ENCODE measurements at places on chromosomes 16 and 17.

- DNase-seq, result no peak
Measured at GRCh38 chr16:48592839-48593429, 17.0 kb downstream of the N4BP1 start.

GRCh38 chr17:70355185-70355584 is 185.9 kb downstream of the KCNJ2 start:
- DNase-seq, result no peak

DNA sequence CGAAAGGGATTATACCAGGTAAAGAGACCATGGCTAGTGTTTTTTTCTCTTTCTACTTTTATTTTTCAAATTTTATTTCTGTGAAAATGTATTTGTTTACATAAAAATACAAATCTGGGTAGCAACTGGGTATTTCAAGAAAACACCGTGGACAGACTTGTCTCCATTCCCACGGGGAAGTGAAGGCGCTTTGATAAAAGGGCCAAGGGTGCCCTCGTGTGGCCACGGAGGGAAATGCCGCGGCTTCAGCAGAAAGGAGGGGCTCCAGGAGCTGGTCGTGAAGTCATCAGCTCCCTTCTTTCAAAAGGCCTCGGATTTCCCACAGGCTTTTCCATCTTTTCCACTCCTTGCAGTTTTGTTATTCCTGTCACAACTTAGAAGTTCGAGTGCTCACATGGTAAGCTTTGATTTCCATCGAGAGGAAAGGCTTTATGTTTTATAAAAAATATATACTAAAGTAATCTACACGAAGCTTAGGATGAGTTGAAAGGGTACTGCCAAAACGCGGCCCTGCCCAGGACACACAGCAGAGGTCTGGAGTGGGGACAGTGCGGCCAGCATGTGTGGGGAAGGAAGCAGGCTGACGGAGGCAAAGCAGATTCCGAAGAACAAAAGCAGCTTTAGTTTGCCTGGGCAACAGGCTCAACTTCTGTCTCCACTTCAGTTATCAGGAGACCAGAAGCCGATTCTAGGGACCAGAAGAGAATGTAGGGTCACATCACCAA is 15.3 kb upstream of the MNT start:
- DNase-seq, result peak; percentile 90

DNA sequence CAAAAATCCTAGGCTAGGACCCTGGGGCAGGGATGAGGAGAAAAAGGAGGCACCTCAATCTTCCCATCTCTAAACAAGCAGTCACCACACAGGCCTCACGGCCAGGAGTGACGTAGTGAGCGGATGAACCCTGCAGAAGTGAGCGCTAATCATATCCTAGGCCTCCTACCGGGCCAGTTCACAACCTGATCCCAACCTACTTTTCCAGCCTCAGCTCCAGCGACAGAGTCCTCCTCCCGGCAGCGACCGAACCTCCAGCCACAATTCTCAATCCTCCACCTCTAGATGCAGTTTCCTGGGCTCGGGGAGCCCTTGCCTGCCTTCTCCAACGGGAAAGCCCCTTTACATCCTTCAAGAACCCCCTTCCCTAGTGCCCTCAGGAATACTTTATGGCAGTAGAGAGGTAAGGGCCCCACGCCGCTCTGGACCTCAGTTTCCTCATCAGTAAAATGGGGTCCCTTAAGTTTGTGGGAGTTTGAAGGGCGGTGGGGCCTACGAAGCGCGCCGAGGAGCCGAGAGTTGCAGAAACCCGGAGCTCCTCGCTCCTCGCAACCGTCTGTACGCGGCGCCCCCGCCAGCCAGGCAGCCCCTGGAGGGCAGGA is 1.4 kb downstream of the ZNF668 start:
- no peak for DNase-seq

DNA sequence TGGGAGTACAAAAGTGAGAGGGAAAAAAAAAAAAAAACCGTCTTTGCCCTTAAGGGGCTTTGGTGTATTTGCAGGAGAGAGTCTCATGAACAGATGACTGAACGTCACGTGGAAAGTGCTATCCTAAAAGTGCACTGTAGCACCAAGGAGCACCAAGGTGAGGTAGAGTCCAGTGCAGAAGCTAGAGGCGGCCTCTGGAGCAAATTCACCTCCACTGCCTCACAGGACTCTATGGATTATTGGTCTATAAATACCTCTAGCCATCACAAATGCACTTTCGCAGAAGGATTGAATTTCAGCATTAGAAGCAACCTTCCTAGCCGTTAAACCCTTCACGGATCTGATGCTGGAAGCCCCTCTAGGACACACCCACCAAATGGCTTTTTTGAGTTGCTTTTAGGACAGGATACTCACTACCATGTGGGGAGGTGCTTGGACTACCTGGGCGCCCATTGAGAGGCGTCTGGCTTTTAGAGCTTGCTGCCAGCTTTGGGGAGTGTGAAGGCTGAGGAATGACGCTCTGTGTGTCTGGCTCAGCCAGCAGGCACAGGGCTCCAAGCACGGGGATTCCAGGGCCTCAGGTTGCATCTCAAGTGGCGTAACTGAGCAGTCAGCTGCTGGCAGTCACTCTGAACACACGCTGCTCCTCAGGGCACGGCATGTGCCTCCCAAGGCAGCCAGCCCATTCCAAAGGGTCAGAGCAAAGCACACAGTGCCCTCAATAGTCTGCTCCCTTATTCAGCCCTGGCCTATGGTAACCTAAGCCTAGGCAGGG is 52.7 kb downstream of the CDRT4 start:
- DNase-seq, result no peak

DNA sequence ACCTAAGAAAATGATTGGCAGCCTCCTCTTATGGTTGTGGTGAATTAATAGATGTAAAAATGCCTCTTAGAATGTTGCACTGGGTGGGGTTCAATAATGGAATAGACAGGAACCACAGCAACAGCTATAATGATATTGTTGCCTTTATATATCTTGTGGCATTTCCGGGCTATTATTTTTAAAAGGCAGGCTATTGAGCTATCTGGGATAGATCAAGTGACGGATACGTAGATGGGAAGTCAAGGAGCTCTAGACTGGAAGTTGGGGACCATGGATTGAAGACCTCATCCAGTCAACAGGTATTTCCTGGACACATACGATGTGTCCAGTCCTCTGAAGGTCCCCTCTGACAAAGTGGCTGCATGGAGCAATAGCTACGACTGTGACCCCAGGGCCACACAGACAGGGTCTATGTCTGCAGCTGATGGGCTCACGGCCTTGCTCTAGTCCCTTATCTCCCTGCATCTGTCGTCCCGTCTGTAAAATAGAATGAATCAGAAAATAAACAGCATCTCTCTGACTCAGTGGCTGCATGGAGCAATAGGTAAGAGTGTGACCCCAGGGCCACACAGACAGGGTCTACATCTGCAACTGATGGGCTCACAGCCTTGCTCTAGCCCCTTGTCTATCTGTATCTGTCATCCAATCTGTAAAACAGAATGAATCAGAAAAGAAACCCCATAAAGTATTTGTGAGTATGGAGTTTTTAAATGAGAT is 117.7 kb upstream of the FOXF1 start:
- DNase-seq, result no peak

DNA sequence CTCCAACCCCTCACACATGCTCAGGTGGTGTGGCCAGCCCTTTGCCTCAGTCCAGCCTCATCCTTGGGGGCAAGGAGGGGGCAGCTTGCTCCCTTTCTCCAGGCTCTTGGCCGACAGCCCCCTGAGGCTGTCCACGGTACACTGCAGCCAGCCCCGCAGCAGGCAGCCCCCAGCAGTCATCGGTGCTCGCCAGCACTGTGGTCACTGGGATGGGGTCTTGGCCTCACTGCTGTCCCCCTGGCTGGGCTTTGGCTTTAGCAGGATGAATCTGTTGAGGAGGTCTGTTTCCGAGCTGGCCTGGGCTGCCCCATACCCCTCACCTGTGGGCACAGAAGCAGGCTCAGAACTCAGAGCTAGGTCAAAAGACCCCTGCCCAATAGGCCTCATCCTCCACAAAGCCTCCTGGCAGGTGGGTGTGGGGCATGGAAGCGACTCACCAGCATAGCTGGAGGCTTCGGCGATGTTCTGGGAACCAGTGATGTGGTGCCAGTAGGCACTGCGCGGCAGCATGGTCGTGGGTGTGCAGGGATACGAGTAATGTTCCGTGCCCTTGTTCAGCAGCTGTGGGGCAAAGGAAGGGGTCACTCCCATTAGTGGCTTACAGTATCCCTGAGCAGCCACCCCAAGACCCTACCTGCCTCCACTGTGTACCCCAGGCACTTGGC is 10.8 kb downstream of the POLR2C start:
- no peak for DNase-seq

DNA sequence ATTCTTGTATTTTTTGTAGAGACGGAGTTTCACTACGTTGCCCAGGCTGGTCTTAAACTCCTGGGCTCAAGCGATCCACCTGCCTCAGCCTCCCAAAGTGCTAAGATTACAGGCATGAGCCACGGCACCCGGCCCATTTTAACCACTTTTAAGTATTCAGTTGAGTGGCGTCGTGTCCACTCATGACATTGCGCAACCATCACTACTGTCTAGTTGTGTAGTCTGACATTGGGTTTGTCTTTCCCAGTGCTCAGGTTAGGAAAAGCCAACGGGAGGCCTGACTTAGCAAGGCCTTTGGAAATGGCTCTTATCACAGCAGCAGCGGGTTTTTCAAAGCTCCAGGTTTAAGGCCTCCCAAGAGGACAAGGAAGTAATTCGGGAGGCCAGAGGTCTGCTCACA is 58.7 kb downstream of the LITAF start:
- no peak for DNase-seq

- no peak for DNase-seq
Measured at GRCh38 chr16:5965321-5965720, 867.7 kb upstream of the EEF2KMT start.

DNA sequence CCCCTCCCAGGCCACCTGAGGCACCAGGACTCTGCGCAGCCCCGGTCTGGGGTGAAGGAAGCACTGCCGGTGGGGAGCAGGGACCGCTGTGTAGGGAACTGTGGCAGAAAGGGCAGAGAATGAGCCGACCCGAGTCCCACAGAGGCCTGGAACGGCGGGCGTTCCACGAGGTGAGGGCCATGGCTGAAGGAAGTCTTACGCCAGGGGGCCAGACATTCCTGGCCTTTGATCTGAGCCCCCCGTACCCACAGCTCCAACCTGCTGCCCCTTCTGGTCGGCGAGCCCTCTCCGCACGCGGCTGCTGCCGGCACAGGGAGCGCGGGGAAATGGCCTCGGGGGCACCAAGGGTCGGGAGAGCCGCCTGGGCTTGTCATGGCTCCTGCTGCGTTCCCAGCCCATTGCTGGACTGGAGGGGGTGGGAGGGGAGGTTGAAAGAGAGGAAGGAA is 1.4 kb upstream of the WNT3 start:
- DNase-seq, result no peak

DNA sequence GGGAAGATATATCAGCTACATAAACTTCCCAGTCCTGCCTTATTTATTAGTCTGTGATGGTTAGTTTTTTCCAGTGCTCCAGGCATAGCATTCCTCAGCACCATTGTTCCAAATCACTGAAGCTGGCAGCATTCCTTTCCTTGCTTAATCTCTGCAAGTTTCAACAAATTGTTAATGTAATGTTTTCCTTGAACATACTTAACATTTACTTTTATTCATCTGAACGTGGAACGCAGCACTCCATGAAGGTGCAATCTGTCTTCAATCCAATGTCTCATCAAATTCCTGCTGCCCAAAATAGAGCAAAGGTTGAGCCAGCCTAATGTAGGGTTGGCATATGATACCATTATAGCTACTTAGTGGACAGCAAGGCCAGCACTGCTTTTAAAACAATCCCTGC is 441.1 kb upstream of the RBFOX1 start:
- no peak for DNase-seq

GRCh38 chr17:4556996-4557395 is 1.8 kb upstream of the MYBBP1A start:
- DNase-seq, result no peak

DNA sequence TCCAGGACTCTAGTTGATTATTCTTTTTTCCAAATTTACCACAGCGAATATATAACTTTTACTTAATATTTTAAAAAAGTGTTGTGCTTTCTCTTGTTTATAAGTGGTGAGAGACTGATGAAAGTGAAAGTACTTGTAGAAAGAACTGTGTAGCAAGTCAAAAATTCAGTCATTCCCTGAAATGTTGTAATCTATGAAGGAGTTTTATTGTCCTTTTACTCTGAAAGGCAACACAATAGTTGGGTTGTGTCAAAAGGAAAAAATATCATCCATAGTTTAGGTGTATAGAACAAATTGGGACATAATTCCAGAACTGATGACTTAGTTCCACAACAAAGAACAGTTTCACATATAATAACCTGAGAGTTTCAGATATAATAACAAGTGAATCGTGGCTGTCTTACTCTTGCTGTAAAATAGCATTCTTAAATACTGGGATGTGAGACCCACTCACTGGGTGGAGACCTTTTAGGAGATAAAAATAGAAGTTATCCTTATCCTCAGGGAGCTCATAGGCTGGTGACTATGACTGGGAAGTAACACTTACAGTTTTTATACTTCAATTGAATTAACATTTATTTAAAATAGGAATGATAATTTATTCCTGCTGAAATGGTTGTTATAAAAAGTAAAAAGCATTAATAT is 20.6 kb downstream of the CYB5B start:
- DNase-seq, result no peak

- DNase-seq, result no peak
Measured at GRCh38 chr16:24993722-24994686, 21.2 kb downstream of the ARHGAP17 start.

- no peak for DNase-seq
Measured at GRCh38 chr16:82967424-82967823, 340.7 kb downstream of the CDH13 start.

DNA sequence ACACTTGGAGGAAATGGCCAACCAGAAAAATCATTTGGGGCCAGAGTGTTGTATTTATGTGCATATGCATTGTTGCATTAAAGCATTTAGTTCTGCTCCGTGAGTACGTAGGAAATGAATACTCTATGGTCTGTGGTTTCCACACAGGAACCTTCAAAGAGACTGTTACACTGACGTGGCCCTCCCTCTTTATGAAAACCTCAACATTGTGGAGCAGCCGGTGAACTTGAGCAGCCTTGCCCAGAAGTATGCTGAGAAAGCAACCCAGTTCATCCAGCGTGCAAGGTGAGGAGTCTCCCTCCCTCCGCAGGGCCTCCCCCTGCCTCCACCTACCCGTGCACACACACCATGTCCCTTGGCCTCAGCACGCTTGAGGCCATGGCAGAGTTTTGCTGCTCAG is 65.2 kb downstream of the ARSG start:
- DNase-seq, result no peak

DNA sequence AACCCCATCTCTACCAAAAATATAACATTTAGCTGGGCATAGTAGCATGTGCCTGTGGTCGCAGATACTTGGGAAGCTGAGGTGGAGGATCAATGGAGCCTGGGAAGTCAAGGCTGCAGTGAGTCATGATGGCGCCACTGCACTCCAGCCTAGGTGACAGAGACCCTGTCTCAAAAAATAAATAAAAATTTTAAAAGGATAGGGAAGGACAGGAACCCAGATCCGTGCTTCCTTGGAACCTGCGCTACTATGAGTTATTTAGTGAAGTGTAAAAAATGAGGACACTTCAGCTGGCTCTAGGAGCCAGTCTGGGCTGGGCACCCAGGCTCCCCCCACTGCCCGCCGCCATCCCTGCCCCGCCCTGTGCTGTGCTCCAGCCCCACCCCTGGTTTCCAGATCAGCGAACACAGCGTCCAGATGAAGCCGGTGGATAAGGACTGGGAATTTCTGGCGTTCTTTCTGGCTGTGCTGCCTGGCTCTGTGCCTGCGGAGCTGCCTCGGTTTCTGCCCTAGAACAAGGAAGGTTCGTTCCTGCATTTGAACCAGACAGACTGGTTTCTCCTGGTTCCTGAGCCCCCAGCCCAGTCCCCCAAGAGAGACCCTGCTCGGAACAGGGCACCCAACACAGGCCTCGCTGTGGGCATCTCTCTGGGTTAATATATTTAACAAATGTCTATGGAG is 18.5 kb downstream of the PLLP start:
- DNase-seq, result no peak

GRCh38 chr16:9042964-9043680 is 48.3 kb upstream of the HAPSTR1 start:
- no peak for DNase-seq

Data from NCI-H1694 treated with DMSO at 0.1 percent for 48 hours (cell line).